ENCODE measurements at places on chromosomes 7 and 10.
A peak's percentile ranks its signal among the peaks of the same experiment; 100 is the strongest.

DNA sequence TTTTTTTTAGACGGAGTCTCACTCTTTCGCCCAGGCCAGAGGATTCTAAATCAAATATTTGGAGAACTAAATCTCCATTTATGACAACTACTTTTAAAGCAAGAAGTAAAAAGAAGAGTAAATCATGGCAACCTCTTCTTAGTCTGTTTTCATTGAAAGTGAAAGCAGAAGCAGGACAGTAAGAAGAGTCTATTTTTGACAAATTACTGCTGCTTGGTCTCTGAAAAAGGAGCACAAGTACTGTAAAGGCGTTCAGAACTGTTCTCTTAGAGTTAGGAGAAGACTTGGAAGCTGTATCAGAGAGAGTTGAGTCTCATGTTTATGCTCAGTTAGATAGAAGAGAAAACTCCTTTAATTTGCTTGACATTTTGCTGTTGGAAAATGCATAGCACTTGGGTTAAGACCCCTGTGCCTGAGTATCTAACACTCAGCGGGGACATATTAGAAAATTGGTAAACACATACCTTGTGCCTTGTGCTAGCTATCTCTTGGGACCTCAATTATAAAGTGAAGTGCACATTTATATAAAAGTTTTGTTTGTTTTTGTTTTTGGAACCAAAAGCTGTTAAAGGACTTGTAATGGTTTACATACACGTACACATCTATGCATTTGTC, 433.0 kb downstream of the ANKRD7 start:
- no peak for DNase-seq

- no peak for DNase-seq
These were observed 809.2 kb downstream of the NXPH1 start for GRCh38 chr7:9242636-9243035.

GRCh38 chr7:115135769-115136410, 214.0 kb downstream of the MDFIC start:
- no peak for DNase-seq

DNA sequence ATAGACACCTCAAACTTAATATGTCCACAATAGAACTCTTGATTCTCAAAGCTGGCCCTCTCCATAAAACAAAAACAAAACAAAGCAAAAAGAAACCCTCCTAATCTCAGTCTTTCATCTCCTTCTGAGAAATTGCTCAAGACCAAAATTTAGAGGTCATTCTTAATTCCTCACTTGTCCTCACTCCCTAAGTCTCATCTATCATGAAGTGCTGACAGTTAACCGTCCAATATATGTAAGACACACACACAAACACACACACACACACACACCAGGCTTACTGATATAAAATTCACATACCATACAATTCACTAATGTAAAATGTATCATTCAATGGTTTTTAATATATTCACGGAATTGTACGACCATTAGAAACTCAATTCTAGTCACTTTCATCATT, 17.0 kb upstream of the SVIL start:
- DNase-seq: no peak

- DNase-seq: no peak
These were observed 2.4 kb downstream of the TRA2A start for GRCh38 chr7:23529262-23529859.

DNA sequence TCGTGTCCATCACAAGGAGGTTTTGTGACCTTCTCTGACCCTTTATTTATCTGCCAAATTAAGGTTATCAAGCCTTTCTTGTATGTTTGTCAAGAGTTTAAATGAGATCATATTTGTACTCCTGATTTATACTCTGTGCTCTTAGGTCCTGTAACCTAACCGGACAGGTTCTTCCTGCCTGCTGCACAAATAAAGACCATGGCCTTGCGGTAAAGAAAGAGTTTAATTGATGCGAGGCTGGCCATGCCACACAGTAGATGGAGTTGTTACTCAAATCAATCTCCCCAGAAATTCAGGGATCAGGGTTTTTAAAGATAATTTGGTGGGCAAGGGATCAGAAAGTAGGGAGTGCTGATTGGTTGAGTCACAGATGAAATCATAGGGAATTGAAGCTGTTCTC, 79.5 kb upstream of the LRGUK start:
- DNase-seq: no peak

GRCh38 chr7:73967832-73968290, 60.1 kb upstream of the ELN start:
- no peak for DNase-seq

- DNase-seq: no peak
These were observed 910.3 kb downstream of the LRMDA start for GRCh38 chr10:76341740-76342139.

- no peak for DNase-seq
These were observed 29.4 kb downstream of the OR9A2 start for GRCh38 chr7:142997456-142997989.

DNA sequence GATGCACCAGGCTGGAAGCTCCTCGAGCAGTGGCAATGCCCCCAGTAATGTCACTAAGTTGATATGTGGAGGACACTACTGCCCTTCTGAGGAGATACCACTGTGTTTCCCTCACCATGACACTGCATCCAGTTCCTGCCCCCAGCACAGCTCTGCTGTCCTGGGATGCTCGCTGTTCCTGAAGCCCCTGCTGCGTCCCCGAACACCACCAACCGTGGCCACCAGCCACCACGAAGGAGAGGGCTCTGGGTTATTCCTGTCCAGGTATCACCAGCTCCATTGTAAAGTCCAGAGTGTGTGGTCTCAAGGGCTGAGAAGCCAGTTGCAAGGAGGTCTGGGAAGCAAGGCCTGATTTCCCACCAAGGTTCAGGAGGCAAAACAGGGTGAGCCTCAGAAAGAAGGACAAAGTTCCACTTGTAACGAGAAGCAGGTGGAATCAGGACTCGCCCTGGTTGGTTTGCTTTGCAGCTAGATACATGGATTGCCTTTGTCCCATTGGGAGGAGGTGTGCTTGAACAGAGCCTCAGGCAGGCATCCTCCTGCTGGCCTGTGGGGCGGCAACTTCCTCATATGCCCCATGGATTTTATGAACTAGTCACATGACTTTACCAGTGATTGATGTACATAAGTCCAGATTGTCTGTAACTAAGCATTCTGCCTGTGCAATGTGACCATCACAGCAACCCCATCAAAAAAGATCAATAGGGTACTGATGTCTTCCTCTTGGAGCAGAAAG, 427.0 kb upstream of the VSTM2A start:
- no peak for DNase-seq

DNA sequence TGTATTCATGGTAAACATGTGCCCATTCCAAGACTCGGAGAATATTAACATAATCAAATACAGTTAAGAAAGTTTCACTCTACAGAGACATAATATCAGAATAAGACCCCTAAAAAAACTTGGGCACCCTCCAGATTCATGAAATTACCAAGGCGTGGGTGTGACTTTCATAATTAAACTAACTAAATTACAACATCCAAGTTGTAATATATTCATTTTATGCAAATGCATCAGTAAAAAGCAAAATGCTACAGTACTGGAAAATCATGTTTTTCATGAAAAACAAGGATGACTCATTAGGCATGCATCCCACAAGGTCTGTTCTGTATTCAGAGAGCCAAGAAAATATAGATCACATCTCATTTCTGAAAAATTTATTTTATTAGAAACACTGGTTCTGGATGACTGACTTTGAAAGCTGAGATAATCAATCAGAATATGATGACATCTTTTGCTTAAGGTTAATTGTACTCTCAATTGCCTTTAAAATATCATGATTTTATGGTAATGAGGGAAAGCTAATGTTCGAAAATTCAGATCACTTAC, 248.8 kb upstream of the SMIM30 start:
- no peak for DNase-seq

- DNase-seq: no peak
These were observed 156.4 kb downstream of the OAT start for GRCh38 chr10:124262234-124262865.

DNA sequence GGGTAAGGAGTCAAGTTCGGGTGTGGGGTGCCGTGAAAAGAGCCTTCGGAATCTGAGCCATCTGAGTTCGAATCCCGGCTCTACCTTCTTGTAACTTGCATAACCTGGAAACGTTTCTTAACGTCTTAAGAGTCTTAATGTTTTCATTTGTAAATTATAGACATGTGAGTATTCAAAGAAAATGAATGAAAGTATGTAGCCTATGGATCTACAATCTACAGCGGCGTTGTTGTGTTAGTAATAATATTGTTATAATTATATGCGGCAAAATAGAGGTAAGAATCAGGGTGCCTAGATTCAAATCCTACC, 559 bp downstream of the VTI1A start:
- no peak for DNase-seq

DNA sequence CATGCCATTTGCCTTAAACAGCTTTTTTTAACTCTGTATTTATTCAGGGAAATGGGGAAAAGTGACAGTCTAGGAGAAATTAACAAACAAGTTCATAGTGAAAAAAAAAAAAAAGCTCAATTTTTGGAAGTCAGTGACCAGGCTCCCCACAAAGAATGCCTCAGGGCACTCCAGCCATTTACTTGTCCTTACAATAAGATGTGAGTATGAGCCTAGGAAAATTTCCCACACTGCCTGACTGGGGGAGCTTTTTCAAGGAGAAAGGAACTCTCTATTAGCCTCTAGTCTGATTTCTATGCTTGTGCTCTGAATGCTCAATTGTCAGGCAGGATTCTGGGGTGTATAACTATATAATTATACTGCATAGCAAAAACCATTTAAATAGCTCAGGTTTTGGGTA, 74.9 kb upstream of the NRBF2 start:
- no peak for DNase-seq

- no peak for DNase-seq
These were observed 153.9 kb downstream of the AGMO start for GRCh38 chr7:15407910-15408309.

DNA sequence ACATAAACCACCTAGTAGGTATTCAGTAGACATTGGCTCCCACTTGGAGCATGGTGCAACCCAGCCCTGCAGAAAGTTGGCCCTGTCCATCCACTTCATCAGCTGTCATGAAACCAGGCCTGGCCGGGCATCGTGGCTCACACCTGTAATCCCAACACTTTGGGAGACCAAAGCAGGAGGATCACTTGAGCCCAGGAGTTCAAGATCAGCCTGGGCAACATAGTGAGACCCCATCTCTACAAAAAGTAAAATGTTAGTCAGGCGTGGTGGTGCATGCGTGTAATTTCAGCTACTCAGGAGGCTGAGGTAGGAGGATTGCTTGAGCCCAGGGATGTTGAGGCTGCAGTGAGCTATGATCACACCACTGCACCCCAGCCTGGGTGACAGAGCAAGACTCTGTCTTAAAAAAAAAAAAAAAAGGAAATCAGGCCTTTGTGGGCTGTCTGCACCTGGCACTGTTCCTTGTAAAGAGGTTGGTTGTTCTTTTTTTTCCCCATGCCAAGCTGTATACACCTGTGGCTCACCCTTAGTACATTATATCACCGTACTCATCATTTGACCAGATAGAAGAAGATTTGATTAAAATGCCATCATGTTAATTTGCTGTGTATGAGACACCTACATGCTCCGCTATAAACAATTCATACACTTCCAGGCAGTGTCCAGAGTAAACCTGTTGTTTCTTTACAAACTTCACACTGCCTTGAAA, 45.4 kb upstream of the GRID1 start:
- DNase-seq: no peak

DNA sequence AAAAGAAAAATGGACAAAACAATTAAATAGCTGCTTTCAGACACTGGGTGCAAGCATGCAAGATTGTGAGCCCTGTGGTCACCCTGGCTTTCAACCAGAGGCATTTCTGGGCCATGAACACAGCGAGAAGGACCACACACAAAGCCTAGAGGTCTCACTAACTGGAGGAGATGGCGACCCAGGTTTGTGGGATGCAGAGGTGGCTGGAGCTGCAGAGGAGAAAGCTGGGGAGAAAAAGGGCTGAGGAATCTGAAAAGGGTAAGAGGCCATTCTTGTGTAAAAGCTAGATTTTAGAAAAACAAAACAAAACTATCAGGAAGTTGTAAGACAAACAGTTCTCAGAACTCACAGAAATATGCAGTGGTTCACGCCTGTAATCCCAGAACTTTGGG, 30.1 kb upstream of the PTPRN2 start:
- DNase-seq: no peak

- DNase-seq: peak; percentile 92
These were observed 165.3 kb downstream of the WNT2 start for GRCh38 chr7:117157241-117158209.

DNA sequence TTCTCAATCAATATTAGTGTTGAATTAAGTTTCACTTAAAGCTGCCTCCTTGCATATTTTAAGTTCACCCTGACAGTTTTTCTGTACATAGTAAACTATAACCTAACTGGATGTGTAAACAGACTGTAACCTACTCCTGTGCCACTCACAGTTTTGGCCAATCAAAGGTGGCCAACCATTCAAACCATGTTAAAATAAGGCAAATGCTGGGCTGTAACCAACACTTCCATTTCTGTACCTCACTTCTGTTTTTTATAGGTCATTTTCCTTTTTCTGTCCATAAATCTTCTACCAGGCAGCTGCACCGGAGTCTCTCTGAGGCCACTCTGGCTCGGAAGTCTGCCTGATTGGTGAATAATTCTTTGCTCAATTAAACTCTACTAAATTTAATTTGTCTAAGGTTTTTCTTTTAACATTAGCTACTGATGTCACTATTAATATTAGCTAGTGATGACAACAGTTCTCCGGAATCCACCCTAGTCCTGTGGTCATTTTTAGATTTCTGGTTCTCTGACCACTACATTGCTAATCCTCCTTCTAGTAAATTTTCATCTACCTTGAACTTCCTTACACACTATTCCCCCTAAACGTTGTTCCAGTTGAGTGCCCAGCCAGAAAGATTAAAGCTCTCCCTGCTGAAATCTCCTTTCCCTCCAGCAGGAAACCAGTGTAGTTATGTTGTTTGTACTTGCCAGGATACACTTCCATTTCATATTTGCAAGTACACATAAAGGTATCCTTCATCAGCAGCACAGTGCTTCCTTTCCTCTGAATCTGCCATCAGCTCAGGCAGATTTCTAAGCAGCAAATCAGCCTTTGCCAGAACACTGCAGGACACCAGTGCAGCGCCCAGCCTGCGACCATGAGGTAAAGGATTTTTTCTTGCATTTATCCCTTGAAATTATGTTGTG, 18.6 kb upstream of the IFIT2 start:
- DNase-seq: no peak

- no peak for DNase-seq
These were observed 12.7 kb downstream of the IKZF1 start for GRCh38 chr7:50317221-50317678.

DNA sequence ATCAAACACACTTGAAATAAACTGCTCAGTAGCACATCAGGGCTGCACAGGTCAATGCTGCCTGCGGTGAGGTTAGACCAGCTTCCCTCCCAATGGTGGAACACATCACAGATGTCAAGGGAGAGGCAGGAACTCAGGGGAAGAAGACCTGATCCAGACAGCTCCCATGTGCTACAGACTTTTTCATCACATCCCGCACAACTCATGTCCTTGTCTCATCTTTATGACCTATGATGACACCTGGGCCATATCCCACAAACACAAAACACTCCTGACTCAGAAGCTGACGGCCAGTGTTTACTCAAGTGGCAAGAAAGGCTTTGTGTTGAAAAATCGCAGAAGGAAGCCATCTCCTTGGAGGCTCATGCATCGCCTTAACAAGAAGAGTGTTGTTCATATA, 91.6 kb downstream of the HTR5A start:
- DNase-seq: no peak

DNA sequence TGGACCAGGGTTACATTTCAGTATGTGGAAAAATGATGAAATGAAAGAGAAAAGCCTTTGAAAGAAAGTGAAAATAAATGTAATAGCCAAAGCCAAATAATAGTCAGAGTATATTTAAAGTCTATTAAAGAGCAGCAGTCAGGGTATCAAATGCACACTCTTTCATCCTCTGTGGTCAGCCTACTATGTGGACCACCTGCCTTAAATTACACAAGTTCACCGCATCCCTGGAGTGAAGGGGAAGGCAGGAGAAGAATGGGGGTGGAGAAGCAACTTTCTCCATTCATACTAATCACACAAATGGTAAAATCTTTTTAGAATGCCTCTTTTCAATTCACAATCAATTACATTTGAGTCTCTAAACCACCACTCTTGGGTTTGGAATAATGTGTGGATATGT, 16.0 kb downstream of the TWIST1 start:
- no peak for DNase-seq
